ENCODE measurements at places on chromosomes 5 and 9. TPM values are rescaled to one million over a fixed set of nuclear protein-coding genes. Genes with fewer than 3 reads are reported as not detected.
A peak's percentile ranks its signal among the peaks of the same experiment; 100 is the strongest.

- peak; percentile 88 for DNase-seq
These were observed 9.1 kb downstream of the PTCH1 start for GRCh38 chr9:95507464-95508241.

GRCh38 chr9:36748322-36748899, 175.7 kb downstream of the MELK start:
- no peak for DNase-seq

DNA sequence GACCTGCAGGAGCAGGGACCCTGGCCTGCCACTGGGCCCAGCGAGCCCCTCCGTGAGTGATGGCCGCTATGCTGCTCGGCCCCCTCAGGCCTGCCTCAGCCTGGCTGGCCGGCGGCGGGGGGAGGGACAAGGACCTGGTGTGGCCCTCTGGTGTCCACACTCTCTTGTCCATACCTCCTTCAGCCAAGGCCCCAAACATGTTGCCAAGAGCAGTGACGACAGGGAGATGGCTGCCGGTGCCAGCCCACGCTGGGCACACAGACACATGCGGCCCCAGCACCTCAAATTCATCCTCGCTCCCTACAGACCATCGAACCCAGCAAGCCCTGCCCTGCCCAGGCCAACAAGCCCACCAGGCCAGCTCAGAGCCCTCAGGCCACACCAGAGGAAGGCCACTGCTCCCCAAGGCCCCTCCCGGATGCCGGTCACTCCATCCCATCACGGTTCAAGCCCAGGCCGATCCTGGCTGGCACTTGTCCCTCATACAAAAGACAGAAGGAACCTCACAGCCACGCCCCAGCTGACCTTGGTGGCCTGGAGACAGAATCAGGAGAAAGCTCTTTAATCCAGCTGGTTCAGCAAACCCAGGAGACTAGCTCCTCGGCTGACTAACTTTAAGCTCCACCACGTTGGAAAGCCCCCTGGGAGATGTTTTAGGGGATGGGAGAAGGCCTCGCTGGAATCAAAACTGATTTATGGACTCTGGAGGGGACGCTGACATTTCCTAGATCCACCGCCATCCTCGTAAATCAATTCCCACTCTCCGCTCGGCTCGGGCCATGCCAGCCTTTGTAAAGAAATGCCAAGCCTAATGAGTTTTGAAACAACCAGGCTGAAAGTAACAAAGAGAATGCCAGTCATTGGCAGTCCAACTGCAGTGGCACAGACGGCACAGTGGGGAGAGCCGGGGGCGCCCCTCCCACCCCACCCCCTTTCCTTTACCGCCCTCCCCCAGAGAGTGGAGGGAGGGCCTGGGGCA, 84.9 kb downstream of the VAV2 start:
- no peak for DNase-seq

GRCh38 chr5:98187945-98188344, 585.5 kb upstream of the RGMB start:
- DNase-seq, result no peak

GRCh38 chr5:127320032-127320965, 29.7 kb downstream of the MEGF10 start:
- DNase-seq, result no peak

DNA sequence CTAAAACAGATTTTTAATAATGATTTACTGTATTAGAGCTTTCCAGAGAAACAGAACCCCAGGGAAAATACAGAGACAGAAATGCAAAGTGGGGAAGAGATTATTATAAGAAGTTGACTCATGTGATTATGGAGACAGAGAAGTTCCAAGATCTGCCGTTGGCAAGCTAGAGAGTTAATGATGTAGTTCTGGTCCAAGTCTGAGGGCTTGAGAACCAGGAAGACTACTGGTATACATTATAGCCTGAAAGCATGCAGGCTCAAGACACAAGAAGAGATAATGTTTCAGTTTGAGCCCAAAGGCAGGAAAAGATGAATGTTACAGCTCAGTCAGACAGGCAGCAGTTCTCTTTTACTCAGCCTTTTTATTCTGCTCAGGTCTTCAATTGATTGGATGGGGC, 98.8 kb upstream of the NFIL3 start:
- DNase-seq, result peak; percentile 45

DNA sequence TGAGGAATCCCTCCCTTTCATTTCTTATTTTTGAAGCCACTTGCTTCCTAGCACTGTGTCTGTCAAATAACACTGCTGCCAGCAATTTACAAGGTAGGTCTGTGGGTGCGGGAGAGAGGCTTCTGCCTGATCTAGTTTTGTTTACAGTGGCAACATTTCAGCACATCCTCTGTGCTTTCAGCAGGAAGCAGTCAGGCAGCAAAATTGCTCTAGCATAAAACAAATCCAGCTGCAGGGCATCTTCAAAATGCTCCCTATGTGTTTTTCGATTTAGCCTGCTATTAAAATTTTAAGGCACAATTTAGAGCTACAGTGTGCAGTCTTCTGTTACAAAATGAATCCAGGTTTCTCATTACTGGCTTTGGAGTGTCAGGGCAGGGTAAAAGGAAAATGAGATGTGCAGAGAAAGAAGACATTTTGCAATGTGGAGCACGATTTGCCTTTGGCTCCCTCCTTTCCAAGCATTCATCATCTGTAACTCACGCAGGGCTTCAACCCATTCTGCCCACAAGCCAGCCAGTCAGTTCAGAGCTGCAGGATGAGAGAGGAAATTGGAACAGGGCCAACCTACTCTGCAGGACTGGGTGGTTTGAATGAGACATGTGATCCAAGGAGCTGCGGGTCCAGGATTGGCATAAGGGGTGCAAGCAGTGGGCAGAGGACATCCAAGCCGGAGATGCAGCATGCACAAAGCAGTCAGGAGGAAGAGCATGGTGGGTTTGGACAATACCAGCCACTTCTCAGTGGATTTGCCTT, 143.4 kb upstream of the APC start:
- DNase-seq, result no peak

- peak; percentile 30 for DNase-seq
These were observed 86.3 kb downstream of the MYO10 start for GRCh38 chr5:16849775-16850174.

DNA sequence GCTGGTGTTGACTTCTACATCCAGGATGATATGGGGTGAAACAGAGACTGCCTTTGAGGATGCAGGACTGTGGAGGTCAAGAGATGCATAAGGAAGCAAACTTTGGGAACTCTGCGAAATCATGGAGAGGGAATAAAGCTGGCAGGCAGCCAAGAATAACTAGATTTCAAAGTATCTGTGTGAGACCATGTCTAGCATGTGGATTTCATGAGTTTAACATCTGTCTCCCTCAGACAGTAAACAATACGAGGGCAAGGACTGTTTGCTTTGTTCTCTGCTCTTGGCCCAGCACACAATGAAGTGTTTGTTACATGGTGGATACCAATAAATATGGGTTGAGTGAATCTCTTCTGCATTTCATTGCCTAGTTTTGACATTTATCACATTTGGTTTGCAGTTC, 71.3 kb downstream of the RASEF start:
- peak; percentile 75 for DNase-seq

GRCh38 chr5:11700391-11700790, 203.9 kb downstream of the CTNND2 start:
- no peak for DNase-seq

DNA sequence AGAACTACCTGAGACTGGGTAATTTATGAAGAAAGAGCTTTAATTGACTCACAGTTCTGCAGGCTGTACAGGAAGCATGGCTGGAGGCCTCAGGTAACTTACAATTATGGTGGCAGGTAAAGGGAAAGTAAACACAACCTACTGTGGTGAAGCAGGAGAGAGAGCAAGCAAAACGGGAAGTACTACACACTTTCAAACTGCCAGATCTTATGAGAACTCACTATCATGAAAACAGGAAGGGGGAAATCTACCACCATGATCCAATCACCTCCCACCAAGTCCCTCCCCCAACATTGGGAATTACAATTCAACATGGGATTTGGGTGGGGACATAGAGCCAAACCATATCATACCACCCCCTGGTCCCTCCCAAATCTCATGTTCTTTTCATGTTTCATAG, 58.7 kb upstream of the GPR151 start:
- no peak for DNase-seq

DNA sequence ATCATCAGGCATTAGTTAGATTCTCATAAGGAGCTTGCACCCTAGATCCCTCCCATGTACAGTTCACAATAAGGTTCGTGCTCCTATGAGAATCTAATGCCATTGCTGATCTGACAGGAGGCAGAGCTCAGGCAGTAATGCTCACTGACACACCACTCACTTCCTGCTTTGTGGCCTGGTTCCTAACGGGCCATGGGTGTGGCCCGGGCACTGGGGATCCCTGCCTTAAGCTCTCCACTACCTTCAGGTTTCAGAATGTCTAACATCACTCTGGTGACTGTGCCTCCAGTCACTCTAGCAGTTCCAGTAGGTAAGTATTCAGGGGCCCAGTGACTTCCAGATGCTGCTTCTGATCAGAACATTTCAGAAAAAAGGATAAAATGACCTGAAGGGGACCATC, 152.4 kb downstream of the LRRC70 start:
- DNase-seq, result no peak

- no peak for DNase-seq
These were observed 339.1 kb upstream of the CCNH start for GRCh38 chr5:87751824-87752223.

DNA sequence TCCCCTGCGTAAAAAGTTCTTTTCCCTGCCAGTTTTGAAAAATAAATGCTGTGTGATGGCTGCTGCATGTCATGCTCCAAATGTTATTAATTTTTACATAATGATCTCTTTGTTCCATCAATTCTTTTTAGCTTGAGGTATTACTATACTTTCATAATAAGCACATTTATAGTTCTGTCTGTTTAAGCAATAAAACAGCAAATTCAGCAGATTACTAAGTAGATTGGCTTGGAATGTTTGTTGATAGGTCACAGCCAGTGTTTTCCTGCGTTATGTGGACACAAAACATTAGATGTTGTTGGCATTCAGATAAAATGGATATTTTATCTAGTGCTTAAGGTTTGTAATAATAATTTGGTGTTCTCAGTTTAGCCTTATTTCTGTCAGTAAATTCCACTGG, 242.0 kb downstream of the KDM4C start:
- DNase-seq, result no peak

- DNase-seq, result no peak
These were observed 346 bp downstream of the ATOX1 start for GRCh38 chr5:151758141-151758429.

GRCh38 chr9:128109050-128109709, 18.3 kb downstream of the PTGES2 start:
- DNase-seq, result no peak

GRCh38 chr5:145633474-145633873, 201.7 kb downstream of the PRELID2 start:
- DNase-seq, result no peak

DNA sequence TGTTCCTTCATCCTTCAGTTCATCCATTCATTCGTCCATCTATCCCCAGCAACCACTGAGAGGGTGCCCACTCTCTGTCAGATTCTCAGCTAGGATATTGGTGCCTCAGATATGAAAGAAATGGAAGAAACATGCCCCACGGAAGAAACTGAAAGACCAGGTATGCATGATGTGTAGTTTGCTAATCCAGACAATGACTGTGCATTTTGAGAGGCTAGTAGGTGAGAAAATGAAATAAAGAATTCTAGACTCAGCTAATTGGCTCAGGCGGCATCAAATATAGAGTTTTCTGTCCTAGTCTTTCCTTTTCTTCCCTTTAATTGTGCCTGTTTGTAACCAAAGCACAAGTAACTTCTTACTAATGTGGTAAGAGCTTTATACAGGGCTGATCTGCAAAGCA, 104.7 kb downstream of the PDZD2 start:
- no peak for DNase-seq

DNA sequence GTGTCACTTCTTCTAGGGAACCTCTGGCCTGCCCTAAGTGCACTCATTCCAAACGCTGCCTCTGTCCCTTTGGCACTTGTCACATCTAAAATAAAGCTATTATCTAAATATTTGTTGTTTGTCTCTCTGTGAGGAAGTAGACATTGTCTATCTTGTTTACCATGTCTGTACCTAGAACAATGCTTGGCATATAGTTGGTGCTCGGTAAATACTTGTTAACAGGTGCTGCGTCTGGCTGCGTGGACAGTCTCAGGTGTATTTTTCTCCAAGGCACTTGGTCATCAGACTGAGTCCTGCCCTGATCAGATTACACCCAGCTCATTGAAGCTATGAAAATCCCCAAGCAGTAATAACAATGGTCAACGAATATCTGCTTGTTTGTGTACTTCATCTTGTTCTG, 174.9 kb upstream of the SMIM23 start:
- DNase-seq, result no peak

GRCh38 chr9:38026021-38026809, 42.8 kb downstream of the SHB start:
- peak; percentile 73 for DNase-seq

DNA sequence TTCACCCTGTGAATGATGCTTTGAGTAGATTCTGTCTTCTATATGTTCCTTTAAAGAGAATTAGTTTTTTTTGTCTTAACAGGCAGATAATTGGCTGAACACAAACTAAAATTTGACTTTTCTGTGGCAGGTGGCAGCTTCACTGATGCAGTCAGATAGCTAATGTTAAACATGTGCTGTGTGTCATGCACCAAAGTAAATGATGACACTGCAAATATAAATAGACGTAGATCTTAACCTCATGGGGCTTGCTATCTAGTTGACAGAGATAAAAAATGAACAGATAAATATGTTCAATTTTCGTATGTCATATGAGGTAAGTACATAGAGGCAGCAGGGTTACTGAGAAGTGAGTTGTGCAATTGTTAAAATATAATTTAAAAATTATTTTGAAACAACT, 82.7 kb downstream of the PARP8 start:
- DNase-seq, result no peak

GRCh38 chr9:3879726-3880505, 354.1 kb upstream of the RFX3 start:
- no peak for DNase-seq

Gene TSSK1B
- total RNA-seq, result 0.10 TPM

Gene LCNL1
- total RNA-seq, result 0.20 TPM

Gene CCL19
- total RNA-seq, result 0.39 TPM

Gene GHR
- 25.4 TPM for total RNA-seq

Gene PCDHGB6
- 5.6 TPM for total RNA-seq

Gene GEMIN5
- 16.6 TPM for total RNA-seq

Gene IFNB1
- not detected for total RNA-seq

Gene TAS2R1
- total RNA-seq, result not detected

Gene AFAP1L1
- total RNA-seq, result 20.8 TPM

Gene GFI1B
- 0.59 TPM for total RNA-seq

Gene SLC31A2
- 17.0 TPM for total RNA-seq

Gene PCDHAC1
- total RNA-seq, result 0.69 TPM

Gene NMUR2
- total RNA-seq, result 0.10 TPM

Gene C5orf15
- total RNA-seq, result 44.2 TPM

Measured in skin of body (tissue), 3 donors.